ENCODE measurements at places on chromosomes 2 and 18.

GRCh38 chr2:84939426-84940087 is 31.4 kb upstream of the KCMF1 start:
- no peak for DNase-seq

GRCh38 chr2:142286618-142287017 is 155.8 kb upstream of the LRP1B start:
- DNase-seq = peak; percentile 10

GRCh38 chr2:120480903-120481445 is 135.0 kb downstream of the INHBB start:
- no peak for DNase-seq

- no peak for DNase-seq
Measured at GRCh38 chr2:136025057-136025973, 39.9 kb upstream of the DARS1 start.

DNA sequence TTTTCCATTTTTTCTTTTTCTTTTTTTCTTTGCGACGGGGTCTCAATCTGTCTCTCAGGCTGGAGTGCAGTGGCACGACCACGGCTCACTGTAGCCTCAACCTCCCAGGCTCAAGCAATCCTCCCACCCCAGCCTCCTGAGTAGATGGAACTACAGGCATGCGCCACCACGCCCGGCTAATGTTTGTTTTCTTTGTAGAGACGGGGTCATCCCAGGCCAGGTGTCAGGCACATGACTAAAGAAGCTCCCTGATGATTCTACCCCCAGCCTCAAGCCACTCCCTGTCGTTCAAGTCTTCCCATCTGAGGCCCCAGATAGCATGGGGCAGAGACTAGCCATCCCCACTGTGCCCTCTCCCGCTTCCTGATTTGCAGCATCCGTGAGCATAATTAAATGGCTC is 9.8 kb upstream of the FZD5 start:
- DNase-seq = no peak

- no peak for DNase-seq
Measured at GRCh38 chr18:2908946-2909335, 62.1 kb downstream of the EMILIN2 start.

GRCh38 chr2:16285813-16286510 is 345.6 kb downstream of the MYCN start:
- no peak for DNase-seq

DNA sequence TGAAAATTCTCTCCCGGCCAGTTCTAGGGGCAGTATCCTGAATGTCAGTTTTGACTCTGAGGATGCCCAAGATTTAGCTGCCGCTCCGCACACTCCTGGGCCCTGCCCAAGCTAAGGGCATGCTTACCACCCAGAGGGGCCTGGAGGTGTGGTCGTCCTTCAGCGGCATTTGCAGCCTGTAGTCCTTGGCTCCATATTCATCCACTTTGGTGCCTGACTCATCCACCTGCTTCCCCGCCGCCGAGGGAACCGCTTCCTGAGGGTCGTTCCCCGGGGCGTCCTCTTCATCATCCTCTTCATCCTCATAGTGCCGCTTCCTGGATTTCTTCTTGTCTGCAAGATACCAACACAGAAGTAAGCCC is 577 bp downstream of the ERCC3 start:
- no peak for DNase-seq

- no peak for DNase-seq
Measured at GRCh38 chr2:143378996-143379395, 249.8 kb downstream of the ARHGAP15 start.

GRCh38 chr18:8283891-8284585 is 325.2 kb upstream of the RAB12 start:
- no peak for DNase-seq

GRCh38 chr2:101793277-101793969 is 95.9 kb downstream of the MAP4K4 start:
- DNase-seq = no peak

DNA sequence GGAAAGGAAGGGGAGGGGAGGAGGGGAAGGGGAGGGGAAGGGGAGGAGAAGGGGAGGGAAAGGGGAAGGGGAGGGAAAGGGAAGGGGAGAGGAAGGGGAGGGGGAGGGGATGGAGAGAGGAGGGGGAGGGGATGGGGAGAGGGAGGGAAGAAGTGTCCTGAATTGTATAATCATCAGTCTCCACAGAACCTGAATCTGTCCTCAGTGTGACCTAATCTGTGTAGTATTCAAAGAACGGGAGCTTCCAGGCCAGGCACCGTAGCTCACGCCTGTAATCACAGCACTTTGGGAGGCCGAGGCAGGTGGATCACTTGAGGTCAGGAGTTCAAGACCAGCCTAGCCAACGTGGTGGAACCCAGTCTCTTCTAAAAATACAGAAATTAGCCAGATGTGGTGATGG is 41.1 kb upstream of the CCDC150 start:
- no peak for DNase-seq

DNA sequence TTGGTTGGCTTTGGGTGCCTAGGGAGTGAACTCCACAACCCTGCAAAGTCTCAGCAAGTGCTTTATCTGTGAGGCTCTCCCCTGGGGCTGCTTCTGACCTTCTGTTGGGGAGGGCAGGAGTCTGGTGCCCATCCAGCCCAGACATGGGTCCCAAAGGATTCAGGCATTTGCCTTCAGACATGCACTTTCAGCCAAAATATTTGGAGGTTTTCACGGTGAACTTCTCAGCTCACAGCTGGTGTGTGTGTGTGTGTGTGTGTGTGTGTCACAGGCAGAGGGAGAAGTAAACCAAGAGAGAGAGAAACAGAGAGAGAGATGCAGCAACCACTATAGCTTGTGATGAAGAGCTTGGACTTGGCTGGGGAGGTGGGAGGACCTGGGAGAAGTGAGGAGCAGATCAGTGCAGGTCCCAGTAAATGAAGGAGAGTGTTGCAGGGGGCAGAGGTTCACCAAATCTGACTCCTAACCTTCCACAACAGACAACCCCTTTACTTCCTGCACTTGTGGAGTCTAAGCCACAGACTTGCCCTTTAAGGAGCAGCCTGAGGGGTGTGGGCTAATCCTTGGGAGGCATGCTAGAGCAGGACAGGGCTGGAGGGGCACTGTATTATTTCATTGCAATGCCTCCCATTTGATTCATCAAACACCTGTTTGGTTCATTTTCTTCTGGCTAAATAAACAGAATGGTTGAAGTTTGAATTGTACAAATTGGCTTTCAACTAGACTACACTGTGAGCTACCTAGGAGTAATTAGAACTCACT is 14.1 kb downstream of the SLC9A4 start:
- DNase-seq = no peak

DNA sequence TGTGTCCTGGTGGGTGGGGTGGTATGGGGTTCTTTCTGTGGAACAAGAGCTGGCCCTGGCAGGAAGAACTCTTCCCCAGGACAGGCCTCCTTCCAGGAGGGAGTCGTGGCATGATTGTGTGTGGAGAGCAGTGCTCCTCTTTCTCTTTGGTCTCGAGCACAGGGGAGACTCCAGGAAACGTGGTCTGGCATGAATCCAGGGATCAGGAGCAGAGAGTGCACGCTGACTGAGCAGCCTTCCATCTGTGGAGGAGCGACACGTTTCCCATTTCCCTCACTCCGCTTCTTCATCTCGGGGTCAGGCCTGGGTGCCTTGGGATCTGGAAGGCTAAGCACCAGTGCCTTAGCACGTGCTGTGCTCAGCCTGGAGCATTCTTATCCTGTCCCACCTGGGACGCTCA is 132.0 kb upstream of the HDAC4 start:
- no peak for DNase-seq

GRCh38 chr18:63887424-63887823 is at the start of gene SERPINB2:
Gene SERPINB2, plus strand, starts transcription at chr18:63887705. Its CDS starts 3,740 bp downstream, at chr18:63891445.
- no peak for DNase-seq

GRCh38 chr18:46502444-46502843 is 154.6 kb downstream of the LOXHD1 start:
- DNase-seq = no peak

GRCh38 chr18:78579854-78580577 is 399.6 kb upstream of the SALL3 start:
- no peak for DNase-seq

GRCh38 chr18:58451972-58452334 is 176.9 kb downstream of the ALPK2 start:
- DNase-seq = no peak

DNA sequence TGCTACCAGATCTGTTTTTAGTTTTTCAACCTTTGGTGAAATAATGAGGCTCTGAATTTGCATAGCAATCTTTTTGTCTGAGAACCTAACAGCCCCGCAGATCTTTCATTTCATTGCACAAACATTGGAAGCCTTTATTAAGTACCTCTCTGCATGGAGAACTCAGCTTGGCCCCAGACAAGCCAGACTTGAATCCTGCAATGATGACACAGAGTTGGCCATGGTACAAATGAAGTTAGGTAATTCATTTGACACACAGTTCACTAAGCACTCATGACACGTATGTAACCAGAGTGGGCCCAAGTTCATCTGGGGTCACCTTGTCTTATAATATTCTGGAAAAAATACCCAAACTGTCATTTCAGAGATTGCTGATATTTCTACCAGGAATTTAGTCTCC is 439.1 kb upstream of the ID2 start:
- peak; percentile 14 for DNase-seq

- no peak for DNase-seq
Measured at GRCh38 chr2:20346565-20347381, 3.9 kb downstream of the PUM2 start.

DNA sequence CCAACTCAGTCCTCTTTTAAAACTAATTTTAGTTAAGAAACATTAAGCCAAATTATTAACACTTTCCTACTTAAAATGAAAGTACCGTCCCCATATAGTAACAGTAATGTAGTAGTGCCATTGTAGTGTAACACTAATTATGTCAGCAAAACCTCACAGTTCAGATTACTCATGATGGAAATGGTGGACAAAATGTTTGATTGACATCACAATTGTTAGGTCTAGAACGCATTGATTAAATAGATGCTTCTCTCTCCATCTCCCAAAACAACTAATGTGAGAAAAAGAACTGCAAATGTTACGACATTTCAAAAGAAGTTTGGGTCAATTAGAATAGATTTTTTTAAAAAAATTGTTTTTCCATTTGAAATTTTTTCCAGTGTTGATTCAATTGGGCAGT is 1.2 kb upstream of the ATF2 start:
- DNase-seq = no peak

DNA sequence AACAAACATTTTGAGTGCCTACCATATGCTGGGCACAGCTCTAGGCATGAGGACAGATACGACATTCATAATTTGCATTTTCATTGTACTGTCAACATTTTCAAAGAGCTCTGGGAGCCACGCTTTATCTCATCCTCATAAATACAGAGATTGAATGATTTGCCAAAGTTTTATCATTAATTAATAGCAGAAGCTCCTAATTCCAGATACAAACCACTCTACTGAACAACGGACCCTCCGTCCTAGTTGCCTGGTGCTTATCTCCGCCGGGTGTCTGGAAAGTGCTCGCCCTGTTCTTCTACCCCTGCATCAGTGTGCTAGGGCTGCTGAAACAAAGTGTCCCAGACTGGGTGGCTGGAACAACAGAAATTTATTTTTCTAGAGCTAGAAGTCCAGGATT is 23.8 kb downstream of the SERTAD2 start:
- DNase-seq = no peak

DNA sequence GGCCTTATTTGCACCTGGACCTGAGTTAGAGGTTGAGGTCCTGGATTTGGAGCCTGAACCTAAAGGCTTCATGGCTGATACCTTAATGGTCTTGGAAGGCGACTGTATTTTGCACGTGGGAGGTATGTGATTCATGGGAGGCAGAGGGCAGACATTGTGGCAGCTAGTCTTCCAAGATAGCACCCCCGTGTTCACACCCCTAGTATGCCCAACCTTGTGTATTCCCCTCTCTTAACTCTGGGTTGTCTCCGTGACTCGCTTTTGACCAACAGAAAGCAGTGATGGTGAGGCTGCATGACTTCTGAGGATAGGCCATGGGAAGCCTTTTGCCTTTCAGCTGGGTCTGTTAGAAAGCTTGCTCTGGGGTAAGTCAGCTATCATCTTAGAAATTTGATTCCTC is 45.8 kb upstream of the HAAO start:
- no peak for DNase-seq

GRCh38 chr18:67359873-67360838 is 156.4 kb downstream of the DSEL start:
- no peak for DNase-seq

DNA sequence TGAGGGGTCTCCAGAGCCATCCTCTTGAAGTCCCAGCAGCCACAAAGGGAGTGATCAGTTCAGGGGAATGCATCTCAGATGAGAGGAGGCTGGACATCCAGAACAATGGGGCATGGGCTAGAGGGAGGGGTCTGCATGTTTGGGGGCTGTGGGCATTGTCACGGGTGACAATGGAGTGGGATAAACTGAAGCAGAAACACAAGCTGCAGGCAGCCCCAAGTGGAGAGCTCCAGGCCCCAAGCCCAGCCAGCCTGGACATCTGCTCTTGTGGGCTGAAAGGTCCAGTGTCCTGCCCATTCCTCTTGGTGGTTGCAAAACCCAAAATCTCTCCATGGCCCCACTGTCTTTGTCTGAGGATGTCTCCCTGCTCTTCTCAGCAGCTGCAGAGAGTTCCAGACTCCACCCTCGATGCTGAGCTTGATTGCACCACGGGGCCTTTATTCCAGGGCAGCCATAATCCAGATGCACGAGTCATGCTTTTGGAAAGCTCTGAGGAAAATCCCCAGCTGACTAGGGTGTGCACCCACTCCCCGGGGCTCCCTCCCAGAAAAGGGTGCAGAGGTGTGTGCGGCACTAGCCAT is 149.4 kb downstream of the TNS1 start:
- no peak for DNase-seq

- DNase-seq = no peak
Measured at GRCh38 chr2:187875261-187876141, 321.3 kb upstream of the TFPI start.

DNA sequence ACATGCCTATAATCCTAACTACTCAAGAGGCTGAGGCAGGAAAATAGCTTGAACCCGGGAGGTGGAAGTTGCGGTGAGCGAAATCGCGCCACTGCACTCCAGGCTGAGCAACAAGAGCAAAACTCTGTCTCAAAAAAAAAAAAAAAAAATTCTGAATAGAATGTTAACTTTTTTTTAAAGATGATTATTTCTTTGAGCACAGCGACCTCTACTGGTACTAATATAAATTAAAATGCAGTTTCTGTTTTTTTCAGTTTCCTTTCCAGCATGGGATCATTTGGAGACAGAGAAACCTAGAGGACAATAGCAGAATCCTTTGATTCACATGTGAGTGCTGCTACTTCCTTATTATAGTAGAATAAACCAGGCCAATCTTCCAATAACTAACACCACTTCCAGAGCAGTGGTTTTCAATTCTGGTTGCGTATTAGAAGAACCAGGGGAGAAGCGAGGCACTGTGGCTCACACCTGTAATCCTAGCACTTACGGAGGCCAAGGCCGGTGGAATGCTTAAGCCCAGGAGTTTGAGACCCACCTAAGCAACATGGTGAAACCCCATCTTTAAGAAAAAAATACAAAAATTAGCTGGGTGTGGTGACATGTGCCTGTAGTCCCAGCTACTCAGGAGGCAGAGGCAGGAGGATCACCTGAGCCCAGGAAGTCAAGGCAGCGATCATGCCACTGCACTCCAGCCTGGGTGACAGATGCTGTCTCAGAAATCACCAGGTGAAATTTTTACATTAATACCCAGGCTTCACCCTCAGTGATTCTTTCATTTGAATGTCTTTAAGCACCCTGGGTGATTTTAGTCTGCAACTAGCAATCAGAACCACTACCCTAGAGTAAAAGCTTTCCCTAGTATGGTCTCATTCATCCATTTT is 10.1 kb downstream of the SRSF7 start:
- peak; percentile 3 for DNase-seq
